ENCODE measurements at places on chromosomes 3 and 15. TPM values are rescaled to one million over a fixed set of nuclear protein-coding genes. Genes with fewer than 3 reads are reported as not detected.

The PDHB gene
- total RNA-seq: 64.8 TPM

The PLSCR5 gene
- not detected for total RNA-seq

The THAP10 gene
- 0.18 TPM for total RNA-seq

The ESYT3 gene
- total RNA-seq: 0.07 TPM

DNA sequence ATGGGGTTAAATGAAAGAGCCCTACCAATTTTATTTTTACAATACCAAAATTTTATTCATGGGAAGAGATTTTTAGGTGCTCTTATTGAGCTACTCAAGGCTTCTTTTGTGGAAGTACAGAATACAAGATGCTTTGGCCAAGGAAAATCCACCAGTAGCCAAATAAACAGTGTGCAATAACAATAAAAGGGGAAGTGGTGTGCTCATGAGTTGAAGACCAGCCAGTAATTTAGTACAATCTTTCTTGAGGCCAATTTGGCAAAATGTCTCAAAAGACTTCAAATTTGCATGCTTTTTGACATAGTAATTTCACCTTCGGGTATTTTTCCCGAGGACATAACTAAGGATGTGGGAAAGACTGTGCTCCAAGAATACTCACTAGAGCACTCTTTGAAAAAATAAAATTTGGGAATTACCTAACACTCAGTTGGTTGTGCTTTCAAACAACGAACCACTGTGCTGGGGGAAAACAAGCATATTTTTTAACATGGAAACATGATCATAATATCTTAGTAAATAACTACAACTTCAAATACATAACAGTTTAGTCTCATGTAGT is 294.0 kb downstream of the DIPK2A start:
- DNase-seq: no peak

- no peak for DNase-seq
These were observed 759.2 kb upstream of the CFAP20DC start for GRCh38 chr3:59809016-59809415.

DNA sequence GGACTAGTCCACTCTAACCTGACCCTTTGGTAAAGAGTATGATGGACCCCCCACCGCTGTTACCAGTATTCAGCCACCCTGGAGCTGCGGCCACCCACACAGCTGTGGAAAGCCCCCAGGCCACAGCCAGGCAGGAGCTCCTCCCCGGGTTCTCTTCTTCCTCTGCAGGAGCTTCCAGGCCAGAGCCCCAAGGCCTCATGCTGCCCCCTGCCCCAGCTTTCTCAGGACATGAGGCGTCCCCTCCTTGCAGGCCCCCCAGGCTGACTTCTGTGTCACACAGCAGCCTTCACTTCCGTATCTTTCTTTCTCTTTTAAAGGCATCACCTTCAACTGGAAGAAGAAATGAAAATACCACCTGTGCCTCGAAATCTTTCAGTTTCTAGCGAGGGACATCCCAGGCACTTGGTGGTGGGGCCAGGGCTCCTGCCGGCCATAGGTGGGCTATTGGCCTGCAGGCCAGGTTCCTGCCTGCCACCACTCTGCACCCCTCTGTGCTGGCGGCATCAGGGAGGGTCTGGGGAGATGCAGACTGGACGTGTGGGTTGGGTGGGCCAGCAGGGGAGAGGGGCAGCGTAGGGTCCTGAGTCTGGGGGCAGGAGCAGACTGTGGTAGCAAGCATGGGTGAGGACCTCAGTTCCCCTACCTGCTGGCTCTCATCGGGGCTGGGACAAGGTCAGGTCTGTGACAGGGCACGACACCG is 19.9 kb downstream of the KLF13 start:
- no peak for DNase-seq

Data from CD8-positive, alpha-beta memory T cell (primary cell).